ENCODE measurements at places on chromosomes 16 and 17. TPM values are rescaled to one million over a fixed set of nuclear protein-coding genes. Genes with fewer than 3 reads are reported as not detected.

The SBK1 gene
- total RNA-seq = 0.04 TPM

The SEPTIN1 gene
- total RNA-seq = not detected

The CFAP52 gene
- total RNA-seq = not detected

The PGS1 gene
- 40.0 TPM for total RNA-seq

The PRPSAP2 gene
- 37.5 TPM for total RNA-seq

The HEATR9 gene
- not detected for total RNA-seq

The UTS2R gene
- not detected for total RNA-seq

The SOX8 gene
- 0.99 TPM for total RNA-seq

The SYNGR3 gene
- 5.6 TPM for total RNA-seq

The PLXDC1 gene
- not detected for total RNA-seq

The TP53TG3F gene
- total RNA-seq = not detected

The MYH3 gene
- total RNA-seq = 0.07 TPM

The PRSS21 gene
- not detected for total RNA-seq

The SHBG gene
- not detected for total RNA-seq

The NEUROD2 gene
- total RNA-seq = not detected

The SULT1A1 gene
- 13.1 TPM for total RNA-seq

The LRRC37A3 gene
- total RNA-seq = 3.0 TPM

The FBF1 gene
- total RNA-seq = 6.9 TPM

The OR1D2 gene
- not detected for total RNA-seq

The NUP88 gene
- total RNA-seq = 124 TPM

The MEOX1 gene
- total RNA-seq = not detected

The SNX20 gene
- total RNA-seq = not detected

The CLEC16A gene
- total RNA-seq = 13.0 TPM

The DLX4 gene
- not detected for total RNA-seq

The HBM gene
- total RNA-seq = not detected

The ABCC11 gene
- total RNA-seq = not detected

The HSD17B2 gene
- 1.7 TPM for total RNA-seq

The CDC6 gene
- 41.3 TPM for total RNA-seq

The ITPRIPL2 gene
- total RNA-seq = 40.8 TPM

The TBC1D3H gene
- total RNA-seq = not detected

The PYY gene
- total RNA-seq = not detected

The NACA2 gene
- not detected for total RNA-seq

The CIITA gene
- total RNA-seq = 0.07 TPM

The BRICD5 gene
- 6.5 TPM for total RNA-seq

The COX6A2 gene
- not detected for total RNA-seq

The OMG gene
- total RNA-seq = 0.26 TPM

The GFAP gene
- 0.35 TPM for total RNA-seq

The C16orf96 gene
- not detected for total RNA-seq

The CHMP1A gene
- 101 TPM for total RNA-seq

The BICDL2 gene
- not detected for total RNA-seq

The ANKRD13B gene
- 12.3 TPM for total RNA-seq

The SPAG7 gene
- 65.3 TPM for total RNA-seq

The FLII gene
- total RNA-seq = 515 TPM

The RGS9 gene
- 1.1 TPM for total RNA-seq

All from pulmonary artery endothelial cell (primary cell).